Umbilical cord (tissue), 2 donors: ENCODE measurements at places on chromosomes 6 and 20. TPM values are rescaled to one million over a fixed set of nuclear protein-coding genes. Genes with fewer than 3 reads are reported as not detected.

Gene RPS6KA2
- 10.1 TPM for total RNA-seq

DNA sequence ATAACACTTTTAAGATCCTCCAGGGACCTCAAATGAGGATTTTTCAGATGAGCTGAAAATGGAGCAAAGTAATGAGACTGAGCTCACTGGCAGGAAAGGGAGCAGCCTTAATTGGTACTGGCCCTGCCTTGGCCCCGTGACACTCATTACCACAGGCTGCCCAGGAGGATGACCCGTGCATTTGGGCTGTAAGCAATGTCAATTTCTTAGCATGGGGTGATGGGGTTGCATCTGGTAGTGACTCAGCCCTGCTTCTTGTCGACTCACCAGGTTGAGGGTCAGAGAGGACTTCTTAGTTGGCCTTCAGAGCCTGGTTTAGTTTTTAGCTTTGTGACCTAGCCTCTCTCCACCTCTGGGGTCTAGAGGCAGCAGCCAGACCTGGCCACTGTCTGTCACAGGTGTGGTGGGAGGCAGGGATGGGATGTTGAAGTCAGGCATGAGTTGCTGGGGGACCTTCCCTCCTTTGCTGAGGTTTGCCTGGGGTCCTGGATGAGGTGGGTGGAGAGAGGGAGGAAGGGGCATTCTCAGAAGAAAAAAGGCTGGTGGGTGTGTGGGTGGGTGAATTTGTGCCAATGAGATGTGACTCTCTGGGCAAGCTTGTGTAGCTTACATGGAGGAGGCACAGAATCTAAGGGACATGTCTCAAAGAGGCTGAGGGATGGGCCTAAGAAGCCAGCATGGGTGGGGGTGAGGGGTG is 25.9 kb upstream of the EPB41L1 start:
- no peak for DNase-seq

DNA sequence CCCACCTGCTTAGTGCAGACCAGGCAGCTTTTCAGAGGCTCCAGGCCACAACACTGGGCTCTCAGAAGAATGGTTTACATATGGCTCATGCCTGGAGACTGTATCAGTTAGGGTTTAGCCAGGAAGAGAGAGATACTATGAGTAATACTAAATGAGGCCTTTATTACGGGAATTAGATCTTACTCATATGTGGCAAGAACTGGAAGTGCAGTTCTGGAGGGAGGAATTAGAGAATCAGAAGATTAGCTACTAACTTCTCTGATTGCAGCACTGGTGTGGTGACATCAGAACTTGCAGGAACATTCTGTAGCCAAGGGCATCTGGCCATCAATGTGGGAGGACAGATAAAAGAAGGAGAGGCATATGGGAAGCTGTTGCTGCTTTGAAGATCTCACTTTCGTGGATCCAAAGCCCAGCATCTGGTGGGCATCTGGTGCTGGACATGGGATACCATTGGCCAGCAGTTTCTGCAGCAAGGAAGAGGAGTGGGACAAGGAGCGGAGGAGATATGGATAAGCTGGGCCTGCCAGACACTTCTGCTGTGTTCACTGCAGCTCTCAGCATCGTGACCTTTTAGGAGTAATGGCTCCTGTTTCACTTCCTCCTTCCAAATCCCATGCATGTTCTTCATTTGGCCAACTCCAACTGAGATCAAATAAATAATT is 248.5 kb downstream of the BTBD3 start:
- DNase-seq, result peak; percentile 19

DNA sequence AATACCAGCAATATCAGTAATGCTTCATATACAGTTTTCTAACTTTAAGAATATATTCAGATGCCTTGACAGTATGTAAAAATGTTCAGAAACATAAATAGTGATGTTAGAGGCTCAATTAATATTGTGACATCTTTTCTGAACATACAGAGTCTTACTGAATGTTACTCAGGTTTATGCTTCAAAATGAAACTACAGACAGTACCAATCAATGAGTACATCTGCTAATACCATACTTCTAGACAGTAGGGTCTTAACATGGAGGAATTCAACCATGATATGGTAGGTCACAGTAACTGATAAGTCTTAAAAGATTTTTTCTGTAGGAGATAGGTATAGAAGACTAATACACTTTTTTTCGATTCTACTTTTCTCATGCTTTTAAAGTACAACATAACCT is 8.3 kb downstream of the GCLC start:
- no peak for DNase-seq

GRCh38 chr6:166950443-166950821 is 5.9 kb downstream of the RNASET2 start:
- no peak for DNase-seq

GRCh38 chr20:42041000-42041565 is 422.9 kb upstream of the CHD6 start:
- DNase-seq, result peak; percentile 28

- DNase-seq, result no peak
Observed at GRCh38 chr6:3380344-3381232, 76.3 kb downstream of the SLC22A23 start.

DNA sequence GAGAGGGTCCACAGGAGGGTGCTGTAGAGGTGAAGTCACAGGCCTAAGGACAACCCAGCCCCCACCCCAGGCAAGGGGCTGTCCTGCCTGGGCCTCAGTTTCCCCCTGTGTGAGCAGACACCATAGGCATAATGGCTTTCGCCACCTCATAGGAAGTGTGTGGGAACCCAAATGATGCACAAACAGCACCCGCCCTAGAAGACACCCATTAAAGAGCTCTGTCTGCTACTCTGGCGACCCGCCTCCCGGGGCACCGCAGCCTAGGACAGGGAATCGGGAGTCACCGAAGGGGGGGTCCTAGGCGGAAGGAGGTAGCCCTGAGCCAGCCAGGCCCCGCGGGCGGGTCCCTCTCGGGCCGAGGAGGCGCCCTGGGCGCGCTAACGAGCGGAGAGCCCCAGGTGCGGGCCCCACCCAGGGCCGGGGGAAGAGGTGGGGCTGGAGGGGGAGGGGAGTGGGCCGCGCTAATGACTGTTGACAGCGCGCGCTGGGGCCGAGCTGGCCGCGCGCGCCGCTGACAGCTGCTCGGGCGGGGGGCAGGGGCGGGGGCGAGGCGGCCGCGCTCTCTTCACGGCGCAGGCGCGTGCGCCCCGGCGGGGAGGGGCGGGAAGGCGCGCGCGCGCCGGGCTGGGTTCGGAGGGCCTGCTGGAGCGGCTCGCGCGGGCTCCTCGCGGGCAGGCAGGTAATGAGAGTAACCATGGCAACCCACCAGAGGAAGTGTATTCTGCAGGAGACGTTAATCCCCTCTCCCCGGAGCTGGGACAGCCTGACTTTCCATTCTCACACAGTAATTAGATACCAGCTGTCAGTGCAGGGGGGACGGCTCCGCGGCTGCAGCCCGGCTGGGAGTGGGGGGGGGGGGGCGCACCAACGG is 48.9 kb downstream of the NOL4L start:
- DNase-seq, result peak; percentile 55

Gene TAP1
- 25.0 TPM for total RNA-seq

DNA sequence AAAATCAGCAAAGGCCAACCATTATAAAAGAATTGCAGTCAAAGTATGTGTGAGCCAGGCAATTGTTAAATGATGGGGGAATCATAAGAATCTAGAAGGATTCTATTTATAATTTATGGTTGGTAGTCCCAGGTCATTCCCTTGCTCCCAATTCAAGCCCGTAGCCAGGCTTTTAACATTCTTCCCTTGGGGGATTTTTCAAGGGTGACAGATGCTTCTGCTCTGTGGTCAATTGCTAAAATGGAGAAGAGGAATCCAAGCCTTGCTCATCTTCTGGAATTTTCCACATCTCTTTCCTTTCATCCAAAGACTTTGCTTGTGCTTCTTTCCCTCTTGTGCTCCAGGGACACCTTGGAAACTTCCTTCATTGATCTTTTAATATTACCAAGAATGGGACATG is 18.0 kb upstream of the BCAS1 start:
- DNase-seq, result no peak

Gene DNAH8
- total RNA-seq, result 0.24 TPM

DNA sequence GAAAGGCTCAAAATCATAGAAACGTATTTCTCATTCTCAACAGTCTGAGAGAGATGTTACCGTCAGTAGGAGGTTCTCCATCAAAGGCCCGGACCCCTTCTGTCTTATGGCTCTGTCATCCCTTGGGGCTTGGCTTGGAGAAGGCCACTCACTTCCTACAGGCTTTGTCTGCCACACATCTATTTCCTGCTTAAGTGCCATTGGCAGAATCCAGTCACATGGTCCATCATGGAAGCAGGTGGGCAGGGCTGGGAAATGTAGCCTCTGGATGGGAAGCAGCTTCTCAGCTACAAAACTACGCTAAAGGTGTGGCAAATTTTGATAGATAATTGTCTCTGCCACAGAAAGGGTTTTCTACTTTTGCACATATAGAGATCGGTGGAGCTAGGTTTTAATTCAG is 12.6 kb upstream of the ZFP64 start:
- DNase-seq, result no peak

- no peak for DNase-seq
Observed at GRCh38 chr6:16740097-16740496, 21.2 kb downstream of the ATXN1 start.

Gene ARHGAP18
- total RNA-seq, result 27.0 TPM

Gene CALHM5
- total RNA-seq, result 12.0 TPM

Gene SYCP2
- total RNA-seq, result 13.2 TPM

DNA sequence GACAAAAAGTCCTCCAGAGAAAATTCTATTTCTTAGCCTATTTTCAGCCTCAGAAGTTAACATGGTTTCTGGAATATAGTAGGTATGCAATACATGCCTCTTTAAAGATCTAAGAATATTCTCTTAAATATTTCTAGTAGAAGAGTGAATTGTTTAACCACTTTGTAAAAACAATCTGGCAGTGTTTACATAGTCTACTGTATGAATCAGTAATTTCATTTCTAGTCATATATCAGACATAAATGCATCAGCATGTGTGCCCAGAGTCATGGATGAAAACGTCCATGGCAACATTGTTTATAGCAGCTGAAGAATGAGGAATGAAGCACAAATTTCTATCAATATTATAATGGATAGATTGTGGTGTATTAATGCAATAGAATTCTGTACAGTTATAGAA is 124.9 kb downstream of the NKAIN2 start:
- DNase-seq, result no peak

Gene TDRD6
- total RNA-seq, result 6.7 TPM

Gene UCKL1
- total RNA-seq, result 48.2 TPM

DNA sequence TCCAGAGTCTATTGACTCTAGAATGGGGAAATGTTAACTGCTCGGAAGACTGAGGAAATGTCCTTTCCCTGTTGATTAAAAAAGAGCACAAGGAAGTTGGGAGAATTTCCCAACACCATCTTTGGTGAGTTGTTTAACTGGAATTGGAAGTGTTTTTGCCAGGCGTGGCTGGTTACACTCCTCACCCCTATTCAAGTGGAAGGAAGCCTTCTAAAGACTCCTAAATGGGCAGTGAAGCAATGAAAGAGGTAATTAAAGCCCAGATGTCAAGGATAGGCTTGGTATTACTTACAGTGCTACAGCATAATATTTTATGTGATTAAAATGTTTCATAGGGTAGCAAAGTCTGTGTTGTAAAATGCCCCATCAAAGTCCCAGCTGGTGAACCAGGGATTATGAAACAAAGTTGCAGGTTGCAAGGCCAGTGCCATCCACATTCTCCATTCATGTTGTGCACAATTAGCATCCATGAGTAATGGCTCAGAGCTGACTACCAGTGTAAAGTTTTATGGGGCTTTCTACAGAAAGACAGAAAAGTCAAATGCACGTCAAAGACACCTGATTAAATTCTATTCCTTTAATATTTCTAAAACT is 52.6 kb downstream of the BTBD3 start:
- DNase-seq, result no peak

DNA sequence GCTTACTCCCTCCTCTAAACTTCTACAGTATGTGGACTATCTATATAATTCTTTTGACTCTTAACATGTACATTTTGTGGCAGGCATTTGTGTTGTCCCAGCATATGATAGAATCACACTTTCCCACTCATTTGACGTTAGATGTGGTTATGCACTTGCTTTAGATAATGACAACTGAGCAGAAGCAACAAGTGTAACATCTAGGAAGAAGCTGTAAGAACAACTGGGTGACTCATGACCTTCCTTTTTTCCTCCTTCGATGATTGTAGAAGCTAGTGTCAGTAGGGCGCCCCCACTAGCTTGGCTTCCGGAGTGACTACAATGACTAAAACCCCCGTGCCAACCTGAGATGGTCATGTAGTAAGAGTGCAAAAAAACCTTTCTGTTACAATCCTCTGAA is 74.6 kb upstream of the CEP85L start:
- DNase-seq, result no peak

- no peak for DNase-seq
Observed at GRCh38 chr6:140201787-140202458, 827.5 kb upstream of the CITED2 start.
